Retinal pigment epithelial cell (primary cell): ENCODE measurements at places on chromosomes 6 and 20.
A peak's percentile ranks its signal among the peaks of the same experiment; 100 is the strongest.

DNA sequence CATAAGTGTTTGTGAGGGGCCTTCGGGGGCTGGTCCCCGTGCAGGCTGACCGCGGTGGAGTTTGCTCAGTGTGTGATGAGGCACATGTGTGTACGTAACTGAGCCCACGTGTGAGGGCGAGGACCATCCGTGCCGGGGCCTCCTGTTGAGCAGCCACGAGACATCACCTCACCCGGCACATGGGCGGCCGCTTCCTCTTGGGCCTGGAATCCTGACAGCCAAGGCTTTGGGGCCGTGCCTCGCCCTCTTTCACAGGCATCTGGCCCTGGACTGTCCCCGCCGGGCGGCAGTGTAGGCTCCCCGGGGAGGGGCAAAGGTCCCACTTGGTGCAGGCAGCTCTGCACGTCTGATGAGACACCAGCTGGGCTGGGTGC lies 202.3 kb downstream of the DLL1 start:
- DNase-seq, result no peak

- DNase-seq, result no peak
Measured at GRCh38 chr20:53865901-53866793, 204.2 kb downstream of the BCAS1 start.

GRCh38 chr6:157145656-157146285 lies 177.5 kb downstream of the TMEM242 start:
- DNase-seq, result peak; percentile 95

- no peak for DNase-seq
Measured at GRCh38 chr6:18177286-18177965, 22.2 kb downstream of the KDM1B start.

DNA sequence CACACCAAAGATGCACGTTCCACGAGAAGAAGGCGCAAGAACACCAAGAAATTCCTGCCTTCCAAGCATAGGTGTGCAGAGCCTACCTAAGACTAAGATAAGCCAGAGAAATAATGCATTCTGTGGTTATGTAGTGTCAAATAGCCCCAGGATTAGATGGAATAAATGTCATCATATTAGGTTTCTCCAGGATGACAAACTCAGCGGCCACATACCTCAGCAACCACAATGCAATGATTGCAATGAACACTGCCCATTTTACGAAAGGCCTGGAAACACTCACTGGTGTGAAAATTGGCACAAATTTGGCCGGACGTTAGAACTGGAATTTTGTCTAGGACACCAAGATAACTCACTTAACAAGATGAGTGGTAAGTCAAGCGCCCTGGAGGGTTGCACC lies 129.7 kb downstream of the SLC22A3 start:
- DNase-seq, result no peak

DNA sequence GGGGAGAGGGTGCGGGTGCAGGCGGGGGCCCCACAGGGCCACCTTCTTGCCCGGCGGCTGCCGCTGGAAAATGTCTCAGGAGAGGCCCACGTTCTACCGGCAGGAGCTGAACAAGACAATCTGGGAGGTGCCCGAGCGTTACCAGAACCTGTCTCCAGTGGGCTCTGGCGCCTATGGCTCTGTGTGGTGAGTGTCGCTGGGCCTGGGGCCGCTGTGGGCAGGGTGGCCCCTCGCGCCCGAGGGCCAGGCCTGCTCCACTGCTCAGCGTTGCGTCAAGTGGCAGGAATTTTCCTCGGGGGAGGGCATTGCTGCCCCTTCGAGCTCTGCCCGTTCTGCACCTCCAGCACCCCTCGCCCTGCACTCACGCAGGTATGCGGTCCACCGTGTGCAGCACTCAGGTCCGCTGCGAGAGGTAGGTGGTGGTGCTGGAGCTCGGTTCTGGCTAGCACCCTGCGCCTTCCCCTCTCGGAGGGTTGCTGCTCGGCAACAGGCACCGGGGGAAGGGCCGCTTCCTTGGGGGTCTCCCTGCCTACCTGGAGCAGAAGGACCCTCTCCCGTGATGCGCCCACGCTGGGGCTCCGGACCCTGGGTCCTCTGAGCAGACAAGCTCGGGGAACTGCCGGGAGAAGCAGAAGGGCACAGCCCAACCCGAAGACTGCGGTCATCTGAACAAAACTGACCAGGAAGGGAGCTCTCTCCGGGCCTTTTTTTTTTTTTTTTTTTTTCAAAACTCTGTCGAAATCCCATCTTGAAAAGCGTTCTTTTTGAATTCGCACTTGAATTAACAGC lies 674 bp downstream of the MAPK14 start:
- DNase-seq, result no peak

DNA sequence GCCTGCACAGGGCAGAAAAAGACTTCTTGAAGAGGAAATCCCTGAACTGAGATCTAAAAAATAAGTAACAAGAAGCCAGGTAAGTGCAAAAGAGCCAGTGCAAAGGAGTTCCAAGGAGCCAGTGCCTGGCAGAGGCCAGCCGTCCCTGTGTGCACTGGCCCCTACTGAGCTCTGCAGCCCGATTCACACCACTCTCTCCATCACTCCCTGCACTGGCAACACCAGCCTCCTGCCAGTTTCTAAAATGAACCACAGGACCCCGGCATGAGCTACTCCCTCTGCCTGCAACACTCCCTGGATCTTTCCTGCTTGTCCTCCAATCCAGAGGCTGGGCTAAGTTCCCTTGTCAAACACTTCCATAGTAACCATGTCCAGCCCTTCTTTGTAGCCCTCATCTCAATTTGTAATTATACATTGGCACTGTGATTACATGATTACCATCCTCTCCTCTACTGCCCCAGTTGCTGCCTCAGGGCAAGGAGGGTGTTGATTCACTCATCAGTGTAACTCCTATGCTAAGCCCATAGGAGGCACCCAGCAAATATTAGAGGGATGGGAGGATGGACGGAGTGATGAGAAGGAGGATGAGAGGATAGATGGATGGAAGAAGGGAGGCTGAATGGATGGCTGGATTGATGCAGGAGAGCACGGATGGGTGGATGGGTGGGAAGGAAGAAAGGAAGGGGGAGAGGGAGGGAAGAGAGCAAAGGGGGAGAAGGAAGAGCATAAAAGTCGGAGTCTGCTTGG lies 49.3 kb downstream of the SIRPA start:
- DNase-seq, result no peak

DNA sequence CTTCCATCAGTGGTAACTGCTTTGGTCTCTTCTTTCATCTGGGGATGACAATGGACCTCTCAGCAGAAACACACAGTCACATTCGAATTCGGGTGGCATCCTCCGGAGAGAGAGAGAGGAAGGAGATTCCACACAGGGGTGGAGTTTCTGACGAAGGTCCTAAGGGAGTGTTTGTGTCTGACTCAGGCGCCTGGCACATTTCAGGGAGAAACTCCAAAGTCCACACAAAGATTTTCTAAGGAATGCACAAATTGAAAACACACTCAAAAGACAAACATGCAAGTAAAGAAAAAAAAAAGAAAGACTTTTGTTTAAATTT lies 6.1 kb downstream of the EDN1 start:
- DNase-seq, result peak; percentile 48

DNA sequence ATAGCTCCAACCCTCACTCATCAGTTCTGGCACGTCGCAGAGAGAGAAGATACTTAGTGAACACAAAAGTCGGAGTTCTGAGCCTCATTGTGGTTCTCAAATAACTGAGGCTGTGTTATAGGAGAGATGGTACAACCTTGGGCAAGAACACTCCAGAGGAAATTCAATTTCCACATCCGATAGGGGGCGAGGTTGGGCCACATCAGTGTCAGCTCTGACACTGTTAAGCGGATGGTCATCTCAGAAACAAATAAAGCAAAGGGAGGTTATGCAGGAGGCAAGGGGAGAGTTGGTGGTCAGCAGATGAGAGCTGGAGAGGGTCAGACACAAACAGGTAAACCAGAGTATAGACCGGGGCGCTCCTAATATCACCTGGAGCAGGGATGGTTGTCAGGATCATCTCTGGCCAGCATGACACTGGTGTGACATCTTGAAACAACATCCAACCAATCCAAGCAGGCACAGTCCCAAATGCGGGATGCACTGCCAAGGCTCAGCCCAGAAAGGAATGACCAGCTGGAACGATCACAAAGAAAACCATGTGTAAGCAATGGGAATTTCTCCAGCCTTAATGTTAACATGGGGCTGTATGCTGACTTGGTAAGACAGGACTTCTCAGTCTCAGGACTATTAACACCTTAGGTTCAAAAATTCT lies 331.8 kb downstream of the HACE1 start:
- no peak for DNase-seq

DNA sequence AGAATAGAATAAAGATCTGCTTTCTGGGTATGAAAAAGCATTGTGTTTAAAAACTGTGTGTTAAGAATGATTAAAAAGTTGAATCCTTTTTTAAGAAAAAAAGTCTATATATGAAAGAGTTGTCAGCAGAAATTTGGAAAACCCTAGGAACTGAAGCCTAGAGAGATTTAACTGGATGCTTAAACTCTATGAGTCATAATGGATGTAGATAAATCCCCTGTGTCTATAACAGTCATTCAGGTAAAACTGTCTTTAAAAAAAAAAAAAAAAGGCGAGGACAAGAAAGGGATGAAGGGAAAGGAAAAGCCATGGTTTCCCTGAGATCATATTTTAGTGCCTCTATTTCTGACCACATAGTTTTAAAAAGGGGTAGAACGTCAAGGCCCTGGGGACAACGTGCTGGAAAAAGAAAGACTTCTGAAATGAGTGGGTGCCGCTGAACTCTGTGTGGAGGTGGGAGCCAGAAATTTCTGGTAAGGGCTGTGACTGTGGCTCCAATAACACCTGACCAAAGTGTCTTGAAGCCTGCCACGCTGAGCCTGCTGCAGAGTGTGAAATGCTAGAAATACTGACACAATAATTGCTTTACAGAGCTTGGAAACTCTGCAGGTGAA lies 302.6 kb upstream of the ARID1B start:
- DNase-seq, result no peak

DNA sequence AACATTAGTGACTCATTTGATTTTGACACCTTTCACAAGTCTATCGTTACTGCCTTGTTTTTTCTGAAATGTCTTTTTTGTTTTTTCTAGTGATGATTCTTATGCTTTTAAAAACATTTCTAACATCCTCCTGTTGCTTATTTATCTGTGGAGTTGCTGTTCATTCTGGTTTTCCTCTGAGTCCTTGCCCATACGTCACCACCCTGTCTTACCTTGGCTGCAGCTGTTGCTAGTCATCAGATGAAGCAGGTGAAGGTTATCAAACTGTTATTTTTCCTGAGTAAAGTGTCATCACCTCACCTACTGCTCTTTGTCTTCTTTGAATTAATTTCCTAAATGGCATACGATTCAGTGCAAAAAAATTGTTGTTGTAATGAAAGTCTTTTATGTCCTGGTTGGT lies 376.6 kb downstream of the GRIK2 start:
- DNase-seq, result no peak

- no peak for DNase-seq
Measured at GRCh38 chr6:132065556-132065955, 114.4 kb upstream of the CCN2 start.

- DNase-seq, result no peak
Measured at GRCh38 chr6:157096522-157096921, 226.8 kb downstream of the TMEM242 start.

DNA sequence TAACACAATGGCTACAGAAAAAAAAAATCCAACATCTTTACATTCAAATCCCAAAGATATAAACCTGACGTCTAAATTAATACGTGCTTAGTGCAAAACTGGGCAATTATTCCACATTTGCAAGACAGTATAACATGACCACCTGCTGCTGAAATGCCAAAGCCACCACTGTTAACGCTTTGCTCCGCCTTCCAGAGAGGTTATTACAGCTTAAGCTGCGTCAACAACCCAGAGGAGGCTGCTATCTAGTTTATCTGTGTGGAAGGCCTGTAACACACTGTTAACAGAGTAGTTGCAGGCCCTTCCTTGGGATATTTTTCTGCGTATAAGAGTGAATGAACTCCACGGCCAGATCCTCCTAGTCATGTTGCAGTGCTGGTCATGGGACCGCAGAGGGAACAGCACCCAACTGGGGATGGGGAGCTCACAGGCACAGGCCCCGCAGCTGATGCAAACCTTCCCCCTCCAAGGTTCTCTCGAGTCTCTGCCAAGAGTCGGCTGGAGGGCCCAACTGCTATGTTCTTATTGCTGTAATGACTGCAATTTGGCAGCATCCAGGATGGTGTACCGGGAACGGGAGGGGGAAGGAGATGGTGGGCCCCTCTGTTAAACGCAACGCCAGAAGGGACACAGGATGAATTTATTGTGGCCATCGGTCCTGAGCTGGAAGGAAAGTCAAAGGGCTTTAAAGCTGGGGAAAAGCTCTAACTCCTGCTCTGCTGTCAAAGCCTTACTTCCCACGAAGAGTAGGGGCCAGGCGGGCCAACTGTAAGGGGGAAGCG lies 993 bp upstream of the NCOA7 start:
- DNase-seq, result no peak

DNA sequence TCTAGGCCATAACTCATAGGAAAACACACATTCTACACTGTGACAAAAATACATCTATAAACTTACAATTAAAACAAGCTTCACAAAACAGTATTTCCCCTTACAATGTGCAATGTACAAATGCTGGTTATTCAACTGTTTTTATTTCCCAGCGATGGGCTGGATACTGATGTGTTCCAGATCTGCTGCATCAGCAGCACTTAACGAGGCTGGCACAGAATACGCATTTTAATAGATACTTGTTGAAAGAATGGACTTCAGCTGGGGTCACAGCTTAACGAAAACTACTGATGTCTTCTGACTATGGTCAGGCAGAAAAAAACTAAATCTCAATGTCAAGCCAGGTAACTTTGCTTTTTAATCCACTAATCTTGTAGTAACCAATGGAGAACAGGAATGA lies 70.9 kb downstream of the B4GALT5 start:
- DNase-seq, result no peak

DNA sequence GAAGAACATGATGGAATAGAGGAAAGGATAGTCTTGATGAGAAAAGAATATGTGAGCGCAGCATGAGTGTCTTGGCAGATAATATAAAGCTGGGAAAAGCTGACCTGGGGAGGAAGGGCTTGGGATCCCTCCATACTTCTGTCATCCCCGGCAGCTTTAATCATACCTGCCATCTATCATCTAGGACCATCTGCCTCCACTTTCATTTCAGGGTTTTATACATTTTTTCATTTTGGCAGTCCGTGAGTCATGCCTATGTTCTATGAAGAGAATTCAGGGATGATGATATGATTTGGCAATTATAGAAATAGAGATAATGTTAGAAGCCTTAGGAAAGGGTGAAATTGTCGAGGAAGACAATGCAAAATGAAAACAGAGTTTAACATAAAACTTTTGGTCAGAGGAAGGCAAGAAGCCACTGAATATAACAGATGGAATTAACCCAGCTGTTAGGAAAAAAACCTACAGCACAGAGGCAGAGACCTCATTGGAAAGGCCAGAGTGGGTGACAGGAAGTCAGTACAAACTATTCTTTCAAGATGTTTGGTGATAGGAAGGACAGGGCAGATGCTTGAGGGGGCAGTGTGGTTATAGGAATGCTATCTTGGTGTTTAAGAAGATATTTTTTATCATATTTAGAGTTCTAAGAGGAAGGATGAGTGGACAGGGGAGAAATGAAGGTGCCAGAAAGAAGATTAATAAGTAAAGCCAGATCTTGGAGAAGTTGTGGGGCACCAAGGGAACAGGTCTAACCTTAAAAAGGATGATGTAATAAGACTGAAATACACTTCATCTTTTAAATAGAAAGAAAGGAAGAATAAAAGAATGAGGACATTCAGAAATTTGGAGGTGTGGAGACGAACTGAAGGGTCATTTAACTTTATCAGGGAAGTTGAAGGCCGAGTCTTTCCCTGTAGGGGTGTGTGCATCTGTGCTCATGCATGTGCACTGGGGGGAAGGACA lies 37.8 kb downstream of the MARCKS start:
- no peak for DNase-seq
